ENCODE measurements at places on chromosomes 7 and 10.

DNA sequence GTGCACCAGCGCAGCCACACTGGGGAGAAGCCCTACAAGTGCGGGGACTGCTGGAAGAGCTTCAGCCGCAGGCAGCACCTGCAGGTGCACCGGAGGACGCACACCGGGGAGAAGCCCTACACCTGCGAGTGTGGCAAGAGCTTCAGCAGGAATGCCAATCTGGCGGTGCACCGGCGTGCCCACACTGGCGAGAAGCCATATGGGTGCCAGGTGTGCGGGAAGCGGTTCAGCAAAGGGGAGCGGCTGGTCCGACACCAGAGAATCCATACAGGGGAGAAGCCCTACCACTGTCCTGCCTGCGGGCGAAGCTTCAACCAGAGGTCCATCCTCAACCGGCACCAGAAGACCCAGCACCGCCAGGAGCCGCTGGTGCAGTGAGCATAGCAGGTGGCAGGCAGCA is 12.9 kb downstream of the ZSCAN25 start:
- DNase-seq = no peak

DNA sequence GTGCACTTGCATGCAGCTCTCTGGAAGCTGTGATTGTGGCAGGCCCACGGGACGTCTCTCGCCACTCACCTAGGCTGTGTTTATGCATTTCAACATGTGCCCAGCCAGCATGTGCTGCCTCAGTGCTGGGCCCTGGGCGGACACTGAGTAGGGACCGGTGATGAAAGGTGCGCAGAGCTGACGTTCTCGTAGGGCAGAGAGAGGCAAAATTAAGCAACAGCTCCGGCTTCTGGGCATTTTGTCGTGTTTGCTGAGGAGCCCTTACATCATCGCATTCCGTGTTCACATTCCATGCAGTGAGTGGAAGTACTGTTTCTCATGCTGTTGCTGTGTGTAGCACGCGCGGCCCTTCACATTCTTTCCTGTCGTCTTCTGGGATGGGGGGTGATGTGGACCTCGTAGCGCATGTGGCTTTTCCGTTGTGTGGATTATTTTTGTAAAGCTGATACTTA is 50.5 kb downstream of the PRF1 start:
- DNase-seq = no peak

- DNase-seq = no peak
Observed at GRCh38 chr7:157188091-157188665, 49.5 kb downstream of the UBE3C start.

DNA sequence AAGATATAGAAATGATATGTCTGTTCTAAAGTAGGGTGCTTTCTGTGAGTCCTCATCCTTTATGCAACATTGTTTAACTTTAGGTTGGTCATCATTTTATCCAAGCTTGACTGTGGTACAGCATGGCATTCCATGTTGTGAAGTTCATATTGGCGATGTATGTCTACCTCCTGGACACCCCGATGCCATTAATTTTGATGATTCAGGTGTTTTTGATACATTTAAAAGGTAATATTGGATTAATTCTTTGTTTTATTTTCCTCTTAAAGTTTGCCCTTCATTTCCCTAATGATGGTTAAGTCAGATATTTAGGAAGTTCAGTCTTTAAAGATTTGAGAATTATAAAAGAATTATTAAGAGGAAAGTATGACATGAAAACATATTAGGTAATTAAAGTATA is 21.3 kb downstream of the HBP1 start:
- no peak for DNase-seq

- DNase-seq = no peak
Observed at GRCh38 chr10:8485032-8485431, 430.5 kb downstream of the GATA3 start.

- DNase-seq = no peak
Observed at GRCh38 chr10:74977913-74978847, 133.3 kb upstream of the SAMD8 start.

GRCh38 chr7:106047184-106047583 is 64.9 kb downstream of the SYPL1 start:
- DNase-seq = no peak

DNA sequence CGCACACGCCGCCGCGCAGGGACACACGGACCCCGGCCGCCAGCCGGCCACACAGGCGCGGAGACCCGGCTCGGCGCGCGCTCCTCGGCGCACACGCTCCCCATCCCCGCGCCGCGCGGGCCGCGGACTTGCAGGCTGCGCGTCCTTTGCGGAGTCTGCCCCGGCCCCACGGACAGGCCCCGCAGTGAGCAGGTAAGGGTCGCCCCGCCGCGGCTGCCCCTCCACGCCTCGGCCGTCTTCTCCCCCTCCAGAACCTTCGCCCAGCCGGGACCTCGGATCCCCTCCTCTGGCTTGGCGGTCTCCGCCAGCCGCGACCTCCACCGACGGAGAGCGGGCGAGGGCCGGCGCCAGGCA is 356 bp downstream of the ADCYAP1R1 start:
- DNase-seq = no peak

- no peak for DNase-seq
Observed at GRCh38 chr7:25625306-25625992, 397.2 kb upstream of the NPVF start.

GRCh38 chr10:127376071-127376470 is 173.0 kb upstream of the NPS start:
- DNase-seq = no peak

- no peak for DNase-seq
Observed at GRCh38 chr7:101510297-101510696, 118.8 kb downstream of the MYL10 start.

GRCh38 chr7:45601094-45601493 is 26.9 kb downstream of the ADCY1 start:
- no peak for DNase-seq

- no peak for DNase-seq
Observed at GRCh38 chr7:129465080-129465479, 30.8 kb downstream of the STRIP2 start.

- DNase-seq = no peak
Observed at GRCh38 chr7:1022801-1023465, 21.4 kb upstream of the GPR146 start.

DNA sequence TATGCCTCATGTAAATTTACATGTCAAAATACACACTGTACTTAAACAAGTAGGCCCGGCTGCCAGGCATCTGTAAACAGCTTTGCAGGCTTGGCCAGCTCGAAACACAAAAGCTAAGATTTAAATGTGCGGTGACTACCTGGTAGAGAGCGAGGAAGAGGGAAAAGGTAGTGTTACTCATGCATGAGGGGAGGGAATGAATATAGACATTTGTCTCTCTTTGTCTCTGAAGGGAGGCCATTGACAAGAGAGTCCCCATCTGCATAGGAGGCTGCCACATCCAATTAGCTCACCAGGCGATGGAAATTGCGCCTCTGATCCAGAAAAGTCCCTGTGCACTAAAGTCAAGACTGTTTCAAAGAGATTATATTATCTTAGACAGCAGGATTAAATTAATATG is 535.8 kb downstream of the PTPRN2 start:
- DNase-seq = no peak

DNA sequence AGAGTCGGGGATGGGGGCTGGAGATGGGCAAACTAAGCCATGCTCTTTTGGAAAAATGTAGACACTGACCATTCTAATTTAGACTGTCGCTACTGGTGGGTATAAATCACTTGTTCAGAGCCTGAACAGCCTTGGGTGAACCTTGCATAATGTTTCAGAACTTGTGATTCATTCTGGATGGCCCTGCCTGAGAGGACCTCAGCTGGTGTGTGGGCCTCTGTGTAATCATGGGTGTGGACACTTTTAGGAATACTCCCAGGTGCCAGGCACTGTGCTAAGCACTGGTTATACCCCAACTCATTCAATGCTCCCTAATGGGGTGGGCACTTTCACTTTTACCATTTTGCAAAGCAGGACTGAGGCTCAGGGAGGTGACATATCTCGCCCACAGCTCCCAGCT is 26.8 kb upstream of the TM9SF3 start:
- no peak for DNase-seq

GRCh38 chr7:1055956-1056784 is 11.8 kb downstream of the GPR146 start:
- DNase-seq = no peak

- no peak for DNase-seq
Observed at GRCh38 chr10:67914777-67915340, 30.4 kb downstream of the SIRT1 start.

DNA sequence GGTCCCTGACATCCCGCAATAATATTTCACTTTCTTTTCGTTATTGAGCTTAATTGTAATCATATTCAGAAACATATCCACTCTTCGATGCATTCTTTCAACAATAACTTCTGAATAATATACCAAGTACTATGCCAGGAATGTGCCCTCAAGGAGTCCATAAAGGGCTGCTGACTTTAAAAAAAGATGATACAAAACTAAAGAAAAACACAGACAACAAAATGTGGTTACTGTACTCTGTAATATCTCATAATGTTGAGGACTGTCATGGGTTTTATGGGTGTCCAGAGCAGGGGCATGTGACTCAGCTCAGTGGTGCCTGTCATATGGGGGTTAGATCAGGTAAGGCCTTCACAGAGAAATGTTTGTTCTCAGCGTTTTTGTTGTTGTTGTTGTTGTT is 73.7 kb downstream of the ARL4A start:
- no peak for DNase-seq

DNA sequence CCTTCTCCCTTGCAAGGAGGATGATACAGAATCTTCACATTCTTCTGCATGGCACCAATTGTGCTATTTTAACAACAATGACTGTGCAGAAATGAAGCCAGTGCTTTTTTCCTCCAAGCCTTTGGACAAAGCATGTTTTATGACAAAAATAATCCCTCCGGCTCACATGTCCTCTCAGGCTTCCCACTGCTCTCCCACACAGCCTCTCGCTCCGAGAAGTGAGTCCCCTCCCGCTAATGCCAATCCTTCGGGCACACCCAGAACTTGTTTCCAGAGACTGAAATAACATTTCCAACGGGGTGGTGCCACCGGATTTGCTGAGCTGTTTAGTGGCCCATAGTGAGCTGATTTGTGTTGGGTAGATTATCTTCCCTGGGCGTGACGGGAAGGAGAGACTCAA is 35.8 kb downstream of the RBM17 start:
- DNase-seq = no peak

DNA sequence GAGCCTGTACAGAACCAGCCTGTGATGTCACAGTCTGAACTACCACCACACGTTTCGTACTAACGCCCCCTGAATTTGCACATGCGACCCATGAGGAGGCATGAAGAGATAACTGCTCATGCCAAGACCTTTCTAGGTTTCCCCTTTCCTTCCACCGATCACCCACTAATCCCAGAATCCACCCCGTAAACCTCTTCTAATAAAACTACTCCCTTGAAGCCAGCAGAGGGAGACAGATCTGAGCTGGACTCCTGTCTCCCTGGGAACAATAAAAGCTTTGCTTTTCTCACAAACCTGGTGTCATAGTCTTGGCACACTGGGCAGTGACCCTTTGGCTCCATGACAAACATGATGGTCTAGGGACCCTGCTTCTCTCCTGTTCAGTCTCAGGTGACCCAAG is 144.5 kb downstream of the FRMD4A start:
- DNase-seq = no peak

DNA sequence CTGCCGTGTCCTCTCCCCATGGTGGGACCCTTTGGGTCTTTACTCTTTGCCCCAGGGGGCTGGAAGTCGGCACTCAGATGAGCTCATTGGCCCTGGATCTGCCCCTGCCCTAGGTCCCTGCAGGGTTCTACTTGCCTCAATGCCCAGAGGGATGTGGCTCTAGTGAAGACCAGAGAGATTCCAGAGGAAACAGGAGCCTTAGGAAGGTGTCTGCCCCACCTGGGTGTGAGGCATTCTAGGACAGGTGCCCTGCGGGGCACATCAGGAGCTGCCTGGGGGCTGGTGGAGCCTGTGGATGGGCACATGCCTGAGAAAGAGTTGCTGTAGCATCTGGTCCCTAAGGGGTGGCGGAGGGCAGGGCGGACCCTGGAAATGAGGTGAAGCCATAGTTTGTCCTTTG is 128.6 kb downstream of the ADCY1 start:
- DNase-seq = no peak

- DNase-seq = no peak
Observed at GRCh38 chr10:48322017-48322416, 15.5 kb downstream of the MAPK8 start.
